ENCODE measurements at places on chromosomes 5 and 9. TPM values are rescaled to one million over a fixed set of nuclear protein-coding genes. Genes with fewer than 3 reads are reported as not detected.

The ANGPTL2 gene
- total RNA-seq = 3.0 TPM

The SPTLC1 gene
- total RNA-seq = 94.6 TPM

The DMGDH gene
- total RNA-seq = 1.9 TPM

The PCDHA13 gene
- total RNA-seq = not detected

The FOXD4L4 gene
- total RNA-seq = not detected

The TLX3 gene
- total RNA-seq = not detected

The PCDHGB1 gene
- 0.35 TPM for total RNA-seq

The GCNT4 gene
- 0.58 TPM for total RNA-seq

The LMAN2 gene
- 312 TPM for total RNA-seq

Measured in myometrial cell (primary cell).